Fibroblast of skin of scalp (primary cell): ENCODE measurements at places on chromosomes 7 and 10.

DNA sequence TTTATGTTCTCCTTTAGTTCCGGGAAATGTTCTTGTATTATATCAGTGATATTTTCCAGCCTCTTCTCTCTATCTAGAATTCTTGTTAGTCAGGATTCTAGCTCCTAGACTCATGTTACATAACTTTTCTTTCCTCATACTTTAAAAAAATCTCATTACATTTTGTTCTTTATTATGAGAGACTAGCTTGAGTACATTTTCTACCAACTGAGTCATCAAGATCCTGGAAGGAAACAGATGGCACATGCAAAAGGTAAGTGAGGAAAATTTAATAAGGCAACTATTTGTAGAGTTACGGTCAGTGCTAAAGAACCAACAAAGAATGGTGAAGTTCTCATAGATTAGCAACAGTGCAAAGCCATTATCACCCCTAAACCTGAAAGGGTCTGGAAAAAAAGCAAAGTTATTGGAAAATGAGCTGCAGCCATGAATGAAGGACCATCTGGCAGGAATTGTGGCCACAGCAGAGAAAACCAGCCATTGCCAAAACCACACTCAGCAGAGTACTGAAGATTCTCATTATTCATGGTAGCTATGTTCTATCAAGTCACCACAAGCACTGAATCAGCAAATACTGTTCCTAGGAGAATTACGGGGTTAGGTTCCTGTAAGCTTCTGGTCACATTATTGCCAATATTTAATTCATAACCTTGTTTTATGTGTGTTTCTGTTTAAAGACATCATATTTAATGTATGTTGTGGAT is 98.3 kb upstream of the C7orf33 start:
- DNase-seq, result no peak

GRCh38 chr7:99083068-99083651 is 60.7 kb downstream of the SMURF1 start:
- DNase-seq, result peak; percentile 41

DNA sequence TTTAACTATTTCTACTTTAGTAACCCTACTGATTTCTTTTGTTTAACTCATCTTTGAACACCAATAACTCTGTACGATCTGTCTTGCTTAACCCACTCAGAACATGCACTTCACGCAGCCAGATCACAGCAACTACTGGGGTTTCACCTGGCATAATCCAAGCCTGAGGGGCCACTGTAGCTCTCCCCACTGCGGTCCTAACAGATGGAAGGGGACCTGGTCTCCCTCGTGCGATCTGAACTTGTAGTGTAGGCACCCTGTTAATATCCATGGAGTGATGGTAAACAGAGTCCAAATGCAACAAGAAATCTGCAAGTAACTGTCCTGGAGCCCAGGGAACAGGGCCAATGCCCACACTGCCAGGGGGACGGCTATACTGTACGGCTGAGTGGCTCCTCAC is 45.5 kb downstream of the INSIG1 start:
- DNase-seq, result no peak

GRCh38 chr10:113920114-113920513 is 65.7 kb downstream of the NHLRC2 start:
- no peak for DNase-seq

DNA sequence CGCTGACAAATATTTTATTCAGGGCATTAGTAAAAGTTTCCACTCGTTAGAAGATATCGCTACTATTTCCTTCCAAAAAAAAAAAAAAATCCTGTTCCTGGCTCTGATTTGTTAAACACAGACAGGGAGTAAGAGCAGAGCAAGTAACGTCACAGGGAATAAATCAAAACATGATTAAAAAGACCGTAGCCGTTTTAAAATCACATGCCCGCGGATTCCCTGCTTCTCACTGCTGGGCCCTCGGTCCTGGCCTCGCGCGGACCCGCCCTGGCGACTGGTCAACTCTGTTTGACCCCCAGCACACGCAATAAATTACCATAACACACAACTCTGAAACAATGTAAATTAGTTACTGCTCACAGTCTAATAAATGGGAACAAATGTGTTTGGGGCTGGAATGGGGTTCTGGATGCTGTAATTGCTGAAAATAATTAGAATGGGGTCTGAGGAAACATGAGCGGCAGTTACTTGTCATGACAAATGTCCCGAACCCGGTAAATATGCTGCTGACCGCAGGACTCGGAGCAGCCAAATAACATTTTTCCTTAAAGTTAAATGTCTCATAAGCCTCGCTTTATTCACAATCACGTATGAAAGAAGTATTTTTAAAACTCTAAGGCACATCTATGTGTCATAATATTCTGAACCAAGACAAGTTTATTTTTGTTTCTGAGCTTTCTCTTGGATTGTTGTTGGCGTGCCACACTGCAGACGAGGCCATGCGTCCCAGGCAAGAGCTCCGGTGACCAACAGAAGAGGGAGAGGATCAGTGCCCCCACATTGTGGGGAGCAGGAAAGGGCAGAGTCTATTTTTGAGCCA is 17.9 kb downstream of the EBF3 start:
- no peak for DNase-seq

- DNase-seq, result no peak
These were observed 33.2 kb downstream of the CNNM2 start for GRCh38 chr10:102951316-102951715.

DNA sequence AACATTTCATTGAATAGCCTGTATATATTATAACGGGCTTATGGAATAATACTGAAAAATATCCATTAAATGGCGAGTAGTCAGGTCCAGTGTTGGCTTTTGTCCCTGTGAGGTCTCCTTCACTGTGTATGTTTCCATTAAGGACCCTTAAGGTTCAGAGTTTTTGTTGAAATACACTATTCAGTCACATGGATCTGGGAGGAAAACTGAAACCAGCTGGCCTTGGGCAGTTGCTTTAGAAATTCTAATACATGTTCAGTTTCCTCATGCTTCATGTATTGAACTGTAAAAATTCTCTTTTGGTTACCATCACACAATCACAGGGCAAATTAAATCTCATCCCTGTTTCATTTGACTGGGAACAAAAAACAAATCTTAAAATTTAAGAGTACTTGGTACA is 447.3 kb downstream of the SDK1 start:
- no peak for DNase-seq

DNA sequence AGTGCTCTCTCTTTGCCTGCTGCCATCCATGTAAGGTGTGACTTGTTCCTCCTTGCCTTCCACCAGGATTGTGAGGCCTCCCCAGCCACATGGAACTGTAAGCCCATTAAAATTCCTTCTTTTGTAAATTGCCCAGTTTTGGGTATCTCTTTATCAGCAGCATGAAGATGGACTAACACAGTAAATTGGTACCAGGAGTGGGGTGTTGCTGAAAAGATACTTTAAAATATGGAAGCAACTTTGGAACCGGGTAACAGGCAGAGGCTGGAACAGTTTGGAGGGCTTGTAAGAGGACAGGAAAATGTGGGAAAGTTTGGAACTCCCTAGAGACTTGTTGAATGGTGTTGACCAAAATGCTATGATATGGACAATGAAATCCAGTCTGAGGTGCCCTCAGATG is 63.8 kb upstream of the PPP1R9A start:
- DNase-seq, result no peak

DNA sequence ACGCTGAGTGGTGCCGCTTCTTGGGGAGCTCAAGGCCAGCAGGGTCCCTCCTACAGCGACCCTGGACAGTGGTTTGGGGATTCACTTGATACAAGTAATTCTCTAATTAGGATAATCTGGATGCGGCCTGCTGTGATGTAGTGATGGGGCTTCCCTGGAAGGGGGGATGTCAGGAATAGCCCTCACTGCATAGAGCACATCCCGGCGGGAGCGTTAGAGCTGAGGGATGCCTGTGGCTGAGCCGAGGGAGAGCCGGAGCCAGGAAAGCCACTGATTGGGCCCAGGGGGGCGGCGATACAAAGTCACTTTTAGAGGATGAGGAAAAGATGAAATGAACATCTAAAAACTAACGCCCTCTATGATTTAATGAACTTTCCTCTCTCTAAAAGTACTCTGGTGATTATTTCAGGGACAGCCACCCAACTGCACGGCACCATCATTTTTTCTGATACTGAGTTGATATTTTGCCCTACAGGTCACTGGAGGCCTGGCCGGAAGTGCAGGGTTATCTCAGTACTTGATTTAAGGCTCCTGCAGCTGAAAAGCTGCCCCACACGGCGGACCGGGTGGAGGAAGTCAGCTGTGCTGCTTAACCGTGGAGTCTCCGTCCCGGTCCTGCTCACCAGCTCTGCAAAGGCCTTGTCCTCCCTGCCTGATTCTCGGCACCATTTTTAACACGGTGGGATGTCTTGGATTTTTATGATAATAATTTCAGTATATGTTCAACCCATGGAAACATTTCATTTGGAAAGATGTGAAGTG is 518.8 kb downstream of the DNAJB6 start:
- no peak for DNase-seq

GRCh38 chr7:41869596-41869995 is 166.7 kb upstream of the INHBA start:
- DNase-seq, result no peak

DNA sequence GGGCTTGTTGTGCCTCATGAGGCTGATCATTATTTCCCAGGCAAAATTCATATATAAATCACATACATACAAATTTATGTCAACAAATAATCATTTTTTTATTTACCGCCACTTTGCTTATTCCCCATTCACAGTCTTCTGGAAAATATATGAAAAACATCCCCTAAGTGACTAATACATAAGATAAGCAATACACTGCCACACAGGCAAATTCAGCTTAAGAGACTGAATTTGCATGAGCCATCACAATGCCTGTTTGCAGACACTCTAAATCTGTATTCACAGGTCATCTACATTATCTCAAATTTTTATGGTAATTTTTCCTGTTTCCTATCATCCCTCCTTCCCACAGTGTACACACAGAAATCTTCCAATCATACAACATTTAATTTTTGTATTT is 13.2 kb downstream of the OSBPL3 start:
- DNase-seq, result no peak

- no peak for DNase-seq
These were observed 711.6 kb upstream of the GALNT17 start for GRCh38 chr7:70420381-70420662.

DNA sequence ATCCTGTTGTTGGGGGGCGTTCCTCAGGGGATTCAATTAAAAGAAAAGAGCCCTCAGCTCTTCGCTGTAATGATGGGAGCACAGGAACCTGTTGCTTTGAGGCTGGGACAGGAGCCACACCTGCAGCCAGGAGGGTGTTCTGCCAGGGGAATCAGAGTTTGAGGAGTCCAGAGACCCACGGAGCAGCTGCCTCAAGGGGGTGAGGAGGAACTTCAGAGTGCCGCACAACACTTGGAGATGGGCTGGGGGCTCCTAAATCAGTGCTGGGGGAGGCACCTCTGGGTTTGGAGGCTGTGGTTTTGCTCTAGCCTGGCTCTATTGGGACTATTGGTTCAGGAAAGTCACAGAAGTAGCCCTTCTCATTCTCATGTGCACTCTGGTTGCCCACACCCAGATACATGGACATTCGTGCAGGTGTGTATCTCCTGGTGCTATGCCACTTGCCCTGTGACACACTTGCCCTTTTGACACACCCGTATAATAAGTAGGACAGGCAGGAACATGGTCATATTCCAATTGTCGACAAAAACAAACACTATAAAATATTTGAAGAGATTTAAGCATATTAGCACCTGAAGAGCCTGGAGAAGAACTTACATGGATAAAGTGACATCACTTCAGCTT is 98.1 kb downstream of the PTPN20 start:
- no peak for DNase-seq

- DNase-seq, result no peak
These were observed 9.2 kb upstream of the ORAI2 start for GRCh38 chr7:102424129-102424551.
